ENCODE measurements at places on chromosomes 3 and 15.
A peak's percentile ranks its signal among the peaks of the same experiment; 100 is the strongest.

DNA sequence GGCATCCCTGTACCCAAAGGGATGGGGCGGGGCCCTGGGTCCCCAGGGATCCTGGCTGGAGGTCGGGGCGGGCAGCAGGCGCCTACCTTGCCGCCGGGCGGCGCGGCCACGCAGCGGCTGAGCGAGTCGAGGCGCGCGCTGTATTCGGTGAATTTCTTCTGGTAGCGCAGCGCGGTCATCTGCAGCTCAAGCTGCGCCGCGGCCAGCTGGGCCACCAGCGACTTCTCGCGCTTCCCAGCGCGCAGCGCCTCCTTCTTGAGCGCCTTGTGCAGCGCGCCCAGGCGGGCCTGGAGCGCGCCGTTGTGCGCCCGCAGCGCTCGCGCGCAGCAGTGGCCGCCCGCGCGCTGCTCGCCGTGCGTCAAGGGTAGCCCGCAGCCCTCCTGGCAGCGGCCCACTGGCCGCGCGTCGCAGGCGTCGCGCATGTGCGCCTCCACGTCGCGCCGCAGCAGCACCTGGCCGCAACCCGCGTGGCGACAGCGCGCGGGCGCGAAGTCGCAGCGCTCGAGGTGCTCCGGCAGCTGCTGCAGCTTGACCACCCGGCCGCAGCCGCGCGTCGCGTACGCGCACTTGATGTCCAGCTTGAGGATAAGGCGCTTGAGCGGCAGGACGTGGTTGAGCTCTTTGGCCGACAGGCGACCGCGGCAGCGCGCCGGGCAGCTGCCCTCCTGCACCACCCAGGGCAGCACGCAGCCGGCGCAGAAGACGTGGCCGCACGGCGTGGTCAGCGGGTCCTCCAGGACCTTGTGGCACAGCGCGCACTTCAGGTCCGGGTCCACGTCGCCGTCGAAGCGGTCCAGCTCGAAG, 522 bp downstream of the PDZRN3 start:
- DNase-seq = no peak

- DNase-seq = no peak
These were observed 127.4 kb upstream of the ADAMTS9 start for GRCh38 chr3:64815195-64815631.

- DNase-seq = no peak
These were observed 36.1 kb upstream of the PFN2 start for GRCh38 chr3:150006794-150007193.

DNA sequence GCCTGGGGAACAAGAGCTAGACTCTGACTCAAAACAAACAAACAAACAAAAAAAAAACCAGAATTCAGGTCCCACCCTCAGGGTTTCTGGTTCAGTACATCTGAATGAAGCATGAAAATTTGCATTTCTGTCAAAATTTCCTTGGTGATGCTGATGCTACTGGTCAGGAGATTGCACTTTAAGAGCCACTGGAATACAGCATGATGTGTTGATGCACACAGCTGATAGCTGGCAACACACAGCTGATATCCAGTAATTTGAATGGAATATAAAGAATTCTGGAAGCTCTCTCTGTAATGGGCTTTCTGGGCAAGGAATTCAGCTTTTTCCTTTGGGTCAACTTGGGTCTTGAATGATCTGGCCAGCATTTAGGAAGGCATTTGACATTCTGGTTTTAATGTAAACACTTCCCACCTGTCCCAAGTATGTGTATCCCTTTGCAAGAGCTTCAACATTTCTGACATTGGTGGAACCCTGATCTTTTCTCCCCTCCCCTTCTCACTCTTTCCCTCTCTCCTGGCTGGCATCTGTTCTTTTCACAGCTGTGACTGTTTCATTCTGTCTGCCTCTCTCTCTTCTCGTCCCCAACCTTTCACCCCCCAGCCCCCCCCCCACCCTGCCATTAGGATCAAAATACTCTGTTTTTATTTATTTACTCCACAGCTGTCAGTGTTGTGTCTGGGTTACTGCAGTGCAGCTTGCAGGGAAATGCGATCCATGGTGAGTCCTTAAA, 189.5 kb downstream of the TPRG1 start:
- no peak for DNase-seq

DNA sequence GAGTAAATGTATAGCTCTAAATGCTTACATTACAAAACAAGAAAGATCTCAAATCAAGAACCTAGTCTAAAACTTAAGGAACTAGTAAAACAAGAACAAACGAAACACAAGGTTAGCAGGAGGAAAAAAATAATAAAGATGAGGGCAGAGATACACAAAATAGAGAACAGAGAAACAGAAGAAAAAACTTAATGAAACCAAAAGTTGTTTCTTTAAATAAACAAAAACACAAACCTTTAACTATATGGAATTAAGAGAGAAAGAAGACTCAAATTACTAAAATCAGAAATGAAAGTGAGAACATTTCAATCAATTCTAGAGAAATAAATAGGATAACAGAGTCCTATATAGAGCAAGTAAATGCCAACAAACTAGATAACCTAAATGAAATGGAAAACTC, 59.6 kb downstream of the DLG1 start:
- no peak for DNase-seq

DNA sequence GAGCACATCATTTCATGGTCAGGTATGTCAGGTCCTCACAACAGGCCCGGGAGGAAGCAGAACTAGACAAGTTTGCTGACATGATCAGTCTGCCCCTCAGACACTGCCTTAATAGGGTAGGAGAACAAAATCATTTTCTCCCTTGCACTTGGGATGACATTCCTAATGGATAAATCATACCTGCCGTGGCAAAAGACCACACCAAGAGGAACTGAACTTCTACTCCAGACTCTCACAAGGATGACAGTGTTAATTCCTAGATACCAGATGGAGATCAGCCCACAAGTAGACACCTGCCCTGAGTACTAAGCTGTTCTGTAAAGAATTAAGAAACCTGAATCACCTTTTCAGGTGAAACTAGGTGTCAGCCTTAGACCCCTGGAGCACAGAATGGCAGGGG, 19.5 kb downstream of the SIAH2 start:
- no peak for DNase-seq

GRCh38 chr3:31828007-31828406, 153.1 kb downstream of the OSBPL10 start:
- DNase-seq = no peak

DNA sequence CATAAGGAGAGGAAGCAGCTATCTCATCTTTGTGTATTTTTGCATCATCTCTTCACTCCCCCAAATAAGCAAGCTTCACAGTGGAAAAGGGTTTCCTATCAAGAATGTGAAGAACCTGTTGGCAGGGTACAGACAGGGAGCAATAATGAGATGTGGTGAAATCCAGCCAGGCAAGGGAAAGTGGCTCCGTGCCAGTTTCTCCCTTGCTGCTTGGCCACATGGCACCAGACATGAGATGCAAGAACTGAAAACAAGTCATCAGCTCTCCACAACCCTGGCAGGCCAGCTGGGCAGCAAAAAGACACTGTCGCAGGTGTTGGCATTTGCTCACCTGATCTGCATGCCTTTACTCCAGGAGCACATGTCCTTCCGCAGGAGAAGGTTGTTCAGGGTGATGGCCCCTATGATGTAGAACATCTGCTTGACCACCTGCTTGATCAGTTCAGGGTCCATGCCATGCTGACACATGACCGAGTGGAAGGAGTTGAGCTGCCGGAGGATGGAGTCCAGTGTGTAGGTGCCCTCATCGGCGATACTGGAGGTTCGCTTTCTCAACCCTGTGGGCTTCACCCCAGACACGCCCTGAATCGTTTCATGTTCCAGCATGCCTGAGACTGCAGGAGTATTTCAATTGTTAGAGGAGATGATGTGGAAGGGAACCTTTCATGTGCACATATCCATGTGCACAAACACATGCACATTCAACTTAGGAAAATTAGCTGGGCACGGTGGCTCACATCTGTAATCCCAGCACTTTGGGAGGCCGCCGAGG, 23.3 kb upstream of the MYO5C start:
- DNase-seq = no peak

DNA sequence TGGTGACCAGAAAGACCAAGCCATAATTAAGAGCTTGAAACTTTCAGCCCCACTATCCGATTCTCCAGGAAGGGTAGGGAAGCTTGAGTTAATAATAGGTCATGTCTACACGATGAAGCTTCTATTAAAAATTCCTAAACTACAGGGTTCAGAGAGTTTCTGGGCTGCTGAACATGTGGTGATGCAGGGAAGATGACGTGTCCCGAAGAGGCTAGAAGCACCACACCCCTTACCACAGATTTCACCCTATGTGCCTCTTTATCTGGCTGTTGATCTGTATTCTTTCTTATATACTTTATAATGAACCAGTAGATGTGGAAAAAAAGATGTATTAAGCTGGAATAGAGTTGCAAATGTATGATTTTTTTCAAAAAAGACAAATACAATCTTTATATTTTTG, 473.4 kb downstream of the NLGN1 start:
- DNase-seq = no peak

- no peak for DNase-seq
These were observed 127.6 kb upstream of the AZI2 start for GRCh38 chr3:28476194-28476593.

DNA sequence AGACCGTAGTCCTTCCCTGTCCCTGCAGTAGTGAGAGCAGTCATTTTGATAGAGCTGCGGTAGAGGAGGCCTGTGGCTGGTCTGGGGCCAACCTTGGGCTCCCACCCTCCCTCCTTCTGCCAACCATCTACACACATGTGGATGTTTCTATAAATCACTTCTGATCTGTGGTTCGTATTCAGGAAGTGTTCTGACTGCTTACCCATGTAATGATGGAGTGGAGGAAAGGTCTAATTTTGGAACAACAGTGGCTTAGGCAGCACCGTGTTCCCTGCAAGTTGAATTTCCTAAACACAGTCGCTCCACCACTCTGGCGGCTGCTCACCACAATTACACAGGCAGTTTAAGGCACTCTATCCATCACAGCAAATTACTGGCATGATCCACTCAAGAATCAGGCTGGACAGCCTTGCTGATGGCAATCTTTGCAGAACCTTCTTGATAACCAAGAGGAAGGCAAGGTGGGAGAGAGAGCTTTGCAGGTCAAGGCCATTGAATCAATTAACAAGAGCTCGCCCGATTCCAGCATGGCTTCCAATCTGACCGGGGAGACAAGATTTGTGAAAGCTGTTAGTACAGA, 104.7 kb upstream of the VEPH1 start:
- no peak for DNase-seq

DNA sequence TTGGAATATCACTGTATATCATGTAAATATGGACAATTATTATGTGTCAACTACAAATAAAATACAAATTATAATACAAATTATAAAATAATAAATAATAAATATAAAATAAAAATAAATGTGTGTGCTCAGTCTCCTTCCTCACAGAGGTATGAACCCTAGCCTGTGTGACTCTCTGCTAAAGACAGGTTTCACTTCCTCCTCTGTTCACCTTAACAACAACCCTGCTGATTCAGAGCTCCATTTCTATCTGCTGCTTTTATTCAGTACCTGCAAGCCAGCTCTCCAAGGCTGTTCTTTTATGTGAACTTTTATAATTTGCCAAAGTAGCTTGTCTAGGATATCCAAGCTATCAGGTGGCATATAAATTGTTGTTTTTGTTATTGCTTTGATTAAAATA, 610.7 kb upstream of the GRM7 start:
- no peak for DNase-seq

- DNase-seq = no peak
These were observed 52.7 kb upstream of the MRPL3 start for GRCh38 chr3:131555456-131555855.

DNA sequence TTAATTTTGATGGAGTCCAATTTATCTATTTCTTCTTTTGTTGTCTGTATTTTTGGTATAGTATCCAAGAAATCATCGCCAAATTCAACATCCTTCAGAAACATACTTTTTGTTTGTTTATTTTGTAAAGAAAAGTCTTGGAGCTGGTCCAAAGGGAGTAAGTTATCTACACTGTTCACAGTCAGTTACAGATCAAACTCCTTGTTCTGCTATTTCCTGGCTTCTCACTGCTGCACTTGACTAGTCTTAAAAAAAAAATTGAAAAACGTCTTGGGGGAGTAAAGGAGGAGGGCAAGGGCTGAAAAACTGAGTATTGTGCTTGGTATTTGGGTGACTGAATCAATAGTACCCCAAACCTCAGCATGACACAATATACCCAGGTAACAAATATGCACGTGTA, 105.6 kb downstream of the NFKBIZ start:
- no peak for DNase-seq

GRCh38 chr15:68315035-68315434, 37.5 kb downstream of the FEM1B start:
- no peak for DNase-seq

- no peak for DNase-seq
These were observed 54.8 kb upstream of the ACTC1 start for GRCh38 chr15:34850121-34850520.

GRCh38 chr3:188338086-188338485, 184.1 kb downstream of the LPP start:
- no peak for DNase-seq

DNA sequence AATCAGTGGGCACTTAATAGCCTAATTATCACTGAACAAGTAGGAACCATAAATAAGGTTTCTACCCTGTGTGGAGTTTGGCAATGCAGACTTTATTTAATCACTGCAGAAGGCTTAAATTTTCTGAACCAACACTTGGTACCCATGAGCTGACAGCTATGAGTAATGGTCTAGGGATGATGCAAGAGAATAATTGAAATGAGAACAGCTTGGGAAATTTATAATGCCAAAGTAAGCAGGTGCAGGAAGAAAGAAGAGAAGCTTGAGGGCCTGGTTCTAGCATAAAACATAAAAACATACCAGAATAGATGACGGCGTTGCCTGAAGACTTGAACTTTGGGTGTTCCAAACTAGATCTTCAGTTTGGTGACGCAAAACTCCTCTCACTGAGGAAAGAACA, 67.0 kb downstream of the IMPG2 start:
- DNase-seq = no peak

GRCh38 chr3:182793663-182794454, 555 bp downstream of the ATP11B start:
- peak; percentile 34 for DNase-seq

DNA sequence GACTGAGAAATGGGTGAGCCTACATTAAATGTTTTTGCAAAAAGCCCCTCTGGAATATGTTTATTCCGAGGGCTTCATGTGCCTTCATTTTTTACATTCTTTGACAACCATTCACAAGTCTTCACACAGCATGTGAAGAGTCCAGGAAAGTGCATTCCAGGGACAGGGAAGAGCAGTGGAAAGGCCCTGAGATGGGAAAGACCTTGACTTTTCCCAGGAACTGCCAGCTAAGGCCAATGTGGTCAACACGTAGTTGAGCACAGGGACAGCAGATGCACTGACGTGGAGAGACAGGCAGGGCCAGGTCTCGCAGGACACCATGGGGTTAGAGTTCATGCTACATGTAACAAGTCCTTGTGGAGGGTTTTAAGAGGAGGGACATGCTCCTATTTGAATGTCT, 21.7 kb downstream of the SSR3 start:
- no peak for DNase-seq

- no peak for DNase-seq
These were observed 424.2 kb upstream of the ROBO2 start for GRCh38 chr3:76615719-76616118.

GRCh38 chr3:60610441-60611112, 640.7 kb downstream of the FHIT start:
- no peak for DNase-seq

DNA sequence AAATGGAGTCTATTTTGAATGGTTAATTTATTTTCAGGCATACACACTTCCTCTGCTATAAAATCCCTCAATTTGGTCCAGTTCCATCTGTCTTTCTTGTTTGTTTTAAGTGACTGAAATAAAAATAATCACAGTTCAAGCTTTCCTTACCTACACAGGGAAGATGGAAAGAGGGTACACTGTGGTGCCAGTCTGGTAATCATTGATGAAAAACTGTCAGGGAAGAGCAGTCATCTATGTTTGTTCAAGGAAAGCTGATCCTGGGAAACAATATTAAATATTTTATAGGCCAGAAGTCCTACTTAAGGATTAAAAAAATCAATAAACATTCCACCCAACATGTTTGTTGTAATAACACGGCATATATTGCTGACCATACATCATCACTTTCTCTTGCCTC, 115.2 kb upstream of the KCNMB2 start:
- DNase-seq = no peak
